Activated naive CD8-positive, alpha-beta T cell treated with anti-CD3 and anti-CD28 coated beads for 36 hours (primary cell): ENCODE measurements at places on chromosomes 16 and 17.

GRCh38 chr17:40361925-40362695 lies 2.4 kb downstream of the GJD3 start:
- no peak for DNase-seq

- no peak for DNase-seq
Measured at GRCh38 chr16:50653633-50654519, 27.2 kb downstream of the SNX20 start.

GRCh38 chr17:68600931-68601564 lies at the start of gene FAM20A:
FAM20A (minus strand) TSS chr17:68601367; CDS start chr17:68600666, 701 bp downstream.
- peak; percentile 22 for DNase-seq

DNA sequence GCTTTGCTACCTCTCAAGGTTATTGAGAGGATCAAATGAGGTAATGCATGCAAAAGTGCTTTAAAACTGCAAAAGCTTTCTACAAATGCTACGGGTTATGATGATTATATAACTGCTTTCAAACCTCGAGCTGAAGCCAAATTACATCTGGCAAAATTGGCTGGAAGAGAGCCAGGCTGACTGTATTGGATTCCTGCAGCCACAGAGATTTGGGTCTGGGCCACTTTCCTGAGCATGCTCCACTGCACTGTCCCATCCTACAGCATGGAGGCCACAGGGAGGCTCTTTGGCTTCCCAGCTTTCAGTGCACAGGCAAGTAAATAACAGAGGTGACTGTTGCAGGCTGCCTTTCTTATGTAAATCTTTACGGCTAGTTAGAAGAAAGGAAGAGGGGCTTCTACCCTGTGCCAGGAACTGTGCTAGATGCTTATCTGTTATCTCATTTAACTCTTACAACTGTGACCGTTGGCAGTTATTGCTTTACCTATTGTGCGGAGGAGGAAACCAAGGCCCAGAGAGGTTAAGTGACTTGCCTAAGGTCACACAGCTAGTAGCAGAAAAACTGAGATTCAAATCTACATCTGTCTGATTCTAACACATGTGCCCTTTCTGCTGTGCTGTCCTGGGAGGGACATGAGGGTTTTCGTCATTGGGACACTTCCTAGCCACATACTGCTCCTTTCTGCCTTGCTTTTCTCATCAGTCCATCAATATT lies 121.8 kb downstream of the SPACA3 start:
- DNase-seq = no peak

DNA sequence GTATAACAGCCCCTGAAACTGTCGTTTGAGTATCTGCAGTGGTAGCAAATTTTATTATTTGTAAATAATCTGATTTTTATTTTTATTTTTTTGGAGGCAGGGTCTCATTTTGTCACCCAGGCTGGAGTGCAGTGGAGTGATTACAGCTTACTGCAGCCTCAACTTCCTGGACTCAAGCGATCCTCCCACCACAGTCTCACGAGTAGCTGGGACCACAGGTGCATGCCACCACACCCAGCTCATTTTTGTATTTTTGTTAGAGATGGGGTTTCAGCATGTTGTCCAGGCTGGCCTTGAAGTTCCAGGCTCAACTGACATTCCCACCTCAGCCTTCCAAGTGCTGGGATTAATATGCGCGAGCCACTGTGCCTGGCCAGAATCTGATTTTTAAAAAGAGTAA lies 2.8 kb downstream of the NDEL1 start:
- no peak for DNase-seq

GRCh38 chr16:54585998-54586340 lies 299.4 kb upstream of the IRX3 start:
- no peak for DNase-seq

DNA sequence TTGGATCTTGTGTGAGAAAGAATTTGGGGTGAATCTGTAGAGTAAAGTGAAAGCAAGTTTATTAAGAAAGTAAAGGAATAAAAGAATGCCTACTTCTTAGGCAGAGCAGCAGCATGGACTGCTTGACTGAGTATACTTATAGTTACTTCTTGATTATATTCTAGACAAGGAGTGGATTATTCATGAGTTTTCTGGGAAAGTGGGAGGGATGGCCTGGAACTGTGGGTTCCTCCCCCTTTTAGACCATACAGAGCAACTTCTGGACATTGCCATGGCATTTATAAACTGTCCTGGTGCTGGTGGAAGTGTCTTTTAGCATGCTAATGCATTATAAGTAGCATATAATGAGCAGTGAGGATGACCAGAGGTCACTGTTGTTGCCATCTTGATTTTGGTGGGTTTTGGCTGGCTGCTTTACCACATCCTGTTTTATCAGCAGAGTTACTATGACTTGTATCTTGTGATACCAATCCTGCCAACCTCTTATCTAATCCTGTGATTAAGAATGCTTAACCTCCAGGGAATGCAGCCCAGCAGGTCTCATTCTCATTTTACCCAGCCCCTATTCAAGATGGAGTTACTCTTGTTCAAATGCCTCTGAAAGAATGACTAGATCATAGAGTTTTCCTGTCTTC lies 58.7 kb downstream of the HSD17B2 start:
- DNase-seq = no peak

DNA sequence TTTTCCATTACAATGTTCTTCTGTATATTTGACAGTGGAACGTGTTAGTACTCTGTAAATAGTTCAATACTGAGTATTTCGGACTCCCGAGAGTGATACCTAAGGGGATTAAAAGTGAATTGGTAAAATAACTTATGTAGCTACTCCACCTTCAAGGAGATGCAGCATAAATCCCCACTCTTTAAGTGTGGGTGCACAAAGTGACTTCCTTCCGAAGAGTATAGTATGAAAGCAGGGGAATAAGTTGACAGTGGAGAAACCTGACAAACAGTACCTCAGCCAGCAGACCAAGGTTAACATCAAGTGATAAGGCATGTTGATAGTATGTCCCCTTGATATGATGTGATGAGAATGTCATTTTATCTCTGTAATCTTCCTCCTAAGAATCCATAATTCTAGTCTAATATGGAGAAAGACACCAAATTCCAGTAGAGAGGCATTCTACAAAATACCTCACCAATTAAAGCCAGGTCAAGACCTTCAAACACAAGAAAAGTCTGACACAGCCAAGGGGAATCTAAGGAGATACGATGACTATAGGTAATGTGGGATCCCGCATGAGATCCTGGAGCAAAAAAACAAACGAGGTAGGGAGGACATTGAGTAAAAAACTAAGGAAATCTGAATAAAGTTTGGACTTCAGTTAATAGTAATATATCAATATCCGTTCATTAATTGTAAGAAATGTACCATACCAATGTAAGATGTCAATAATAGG lies 1.8 kb upstream of the ZPBP2 start:
- DNase-seq = no peak

DNA sequence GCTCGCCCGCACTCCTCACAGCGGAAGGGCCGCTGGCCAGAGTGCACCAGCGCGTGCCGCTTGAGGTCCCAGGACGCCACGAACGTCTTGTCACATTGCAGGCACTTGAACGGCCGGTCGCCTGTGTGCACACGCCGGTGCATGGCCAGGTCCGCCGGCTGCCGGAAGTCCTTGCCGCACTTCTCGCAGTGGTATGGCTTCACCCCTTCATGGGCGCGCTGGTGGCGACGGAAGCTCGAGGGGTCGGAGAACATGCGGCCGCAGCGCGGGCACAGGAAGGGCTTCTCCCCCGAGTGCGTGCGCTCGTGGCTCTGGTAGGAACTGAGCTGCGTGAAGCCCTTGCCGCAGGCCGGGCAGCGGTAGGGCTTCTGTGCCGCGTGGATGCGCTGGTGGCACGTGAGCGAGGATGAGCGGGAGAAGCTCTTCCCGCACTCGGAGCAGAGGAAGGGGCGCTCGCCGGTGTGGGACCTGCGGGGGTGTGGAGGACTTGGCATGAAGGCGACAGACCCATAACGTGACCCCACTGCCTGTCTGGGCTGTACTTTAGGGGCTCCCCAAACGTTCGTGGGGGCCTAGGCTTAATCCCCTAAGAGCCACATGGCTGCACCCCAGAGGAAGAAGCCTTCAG lies 12.1 kb downstream of the ZNF668 start:
- no peak for DNase-seq

GRCh38 chr17:66578781-66579489 lies 256.0 kb upstream of the CACNG5 start:
- no peak for DNase-seq

GRCh38 chr17:31397256-31397939 lies 5.9 kb downstream of the RAB11FIP4 start:
- no peak for DNase-seq

GRCh38 chr17:81165246-81166032 lies at the start of gene PVALEF:
PVALEF (plus strand) TSS chr17:81165507; CDS start chr17:81181227, 15,720 bp downstream.
- no peak for DNase-seq
